ENCODE measurements at places on chromosomes 5 and 9.

DNA sequence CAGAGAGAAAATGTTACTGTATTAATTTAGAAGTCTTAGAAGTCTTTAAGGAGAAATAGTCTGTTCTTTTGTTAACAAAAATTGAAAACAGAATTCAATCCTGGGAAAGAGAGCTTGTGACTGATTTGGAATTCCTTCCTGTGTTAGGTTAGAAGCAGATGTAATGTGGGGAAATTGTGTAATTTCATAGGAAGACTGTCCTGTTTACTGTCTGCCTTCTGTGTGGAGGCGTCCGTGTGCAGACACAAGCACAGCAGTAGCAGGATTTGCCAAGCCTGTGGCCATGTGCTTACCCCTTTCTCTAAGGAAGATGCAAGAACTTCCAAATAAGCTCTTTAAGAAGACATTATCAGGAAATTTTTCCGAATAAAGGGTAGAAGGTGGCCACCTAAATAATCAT lies 36.7 kb upstream of the F2R start:
- DNase-seq = no peak

GRCh38 chr5:23367874-23368273 lies 139.5 kb upstream of the PRDM9 start:
- DNase-seq = no peak

DNA sequence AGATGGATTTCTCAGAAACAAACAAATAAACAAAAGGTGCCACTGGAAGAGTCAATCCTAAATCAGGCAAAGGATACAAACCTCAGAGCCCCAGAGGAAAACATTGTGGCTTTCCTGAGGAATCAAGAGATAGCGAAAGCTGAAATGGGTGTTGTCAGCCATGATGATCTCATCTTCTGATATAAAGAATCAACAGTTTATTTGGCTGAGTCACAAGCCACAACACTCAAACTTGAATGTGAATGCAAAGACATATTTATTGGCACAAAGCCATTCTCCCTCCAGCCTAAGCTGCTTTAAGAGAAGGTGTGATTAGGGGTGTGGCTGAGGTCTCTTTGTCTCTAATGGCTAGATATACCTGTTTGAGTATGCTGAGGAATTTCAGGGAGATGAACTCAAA lies 73.3 kb upstream of the NREP start:
- DNase-seq = no peak

DNA sequence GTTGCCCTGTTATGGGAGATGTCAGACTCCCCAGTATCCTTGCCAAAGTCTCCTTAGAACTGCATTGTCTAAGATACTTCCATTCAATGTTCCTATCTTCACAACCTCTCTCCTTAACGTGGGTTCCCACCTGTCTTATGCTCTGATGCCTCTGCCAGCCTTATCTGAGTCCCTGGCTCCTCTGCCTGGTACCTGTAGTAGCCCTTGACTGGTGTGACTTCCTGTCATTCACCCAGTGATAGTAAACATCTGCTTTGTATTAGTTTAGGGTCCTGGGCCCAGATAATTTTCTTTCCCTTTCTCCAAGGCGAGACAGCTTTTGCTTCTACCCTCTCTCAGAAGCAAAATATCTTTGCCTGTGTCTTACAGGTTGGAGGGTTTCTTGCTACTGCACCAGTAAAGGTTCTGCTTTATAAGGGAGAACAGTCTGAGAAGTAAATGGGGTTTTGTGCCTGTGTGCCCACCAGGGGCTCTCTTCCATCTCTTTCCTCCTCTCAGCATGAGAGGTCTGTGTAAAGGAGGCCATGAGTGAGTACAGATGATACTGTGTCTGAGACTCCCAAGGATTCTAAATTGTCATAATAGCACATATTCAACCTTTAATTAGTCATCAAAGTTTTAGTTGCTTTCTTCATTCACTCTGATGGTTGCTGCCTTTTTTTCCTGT lies 220.8 kb downstream of the PRR16 start:
- no peak for DNase-seq

DNA sequence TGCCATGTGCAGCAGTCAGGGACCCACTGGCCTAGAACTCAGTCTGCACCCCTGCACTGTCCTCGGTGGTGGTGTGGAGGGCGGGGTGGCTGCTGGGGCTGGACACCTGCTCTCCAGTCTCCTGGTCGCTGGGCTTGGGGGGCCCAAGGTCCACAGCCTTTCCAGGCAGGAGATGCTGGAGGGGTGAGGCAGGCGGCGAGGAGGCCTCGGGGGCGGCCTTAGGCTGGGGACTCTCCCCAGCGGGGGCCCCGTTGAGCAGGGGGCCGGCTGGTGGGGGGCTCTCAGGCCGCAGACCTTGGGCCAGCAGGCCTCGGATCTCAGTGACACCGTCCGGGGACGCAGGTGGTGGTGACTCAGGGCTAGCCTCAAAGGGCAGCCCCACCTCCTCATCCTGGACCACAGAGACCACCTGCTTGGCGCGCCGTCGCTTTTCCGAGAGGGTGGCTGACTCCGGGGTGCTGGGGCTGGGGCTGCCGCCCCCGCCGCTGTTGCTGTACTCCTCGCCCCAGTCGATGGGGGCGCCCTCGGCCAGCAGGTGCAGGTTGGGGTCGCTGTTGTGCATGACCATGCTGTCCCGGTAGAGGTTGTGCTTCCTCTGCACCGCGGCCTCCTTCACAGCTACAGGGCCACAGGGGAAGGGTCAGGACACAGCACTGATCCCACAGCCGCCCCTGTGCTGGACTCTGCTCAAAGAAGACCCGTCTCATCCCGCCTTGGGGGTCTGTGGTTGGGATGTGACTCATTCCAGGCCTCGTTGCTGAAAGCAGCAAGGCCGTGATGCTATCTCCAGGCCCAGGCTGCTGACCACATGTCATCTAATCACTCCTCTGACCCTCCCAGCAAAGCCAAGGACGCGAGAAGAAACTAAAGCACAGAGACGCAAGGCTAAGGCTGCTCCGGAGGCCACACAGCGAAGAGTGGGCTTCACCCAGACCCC lies 55.8 kb downstream of the LRSAM1 start:
- DNase-seq = no peak

DNA sequence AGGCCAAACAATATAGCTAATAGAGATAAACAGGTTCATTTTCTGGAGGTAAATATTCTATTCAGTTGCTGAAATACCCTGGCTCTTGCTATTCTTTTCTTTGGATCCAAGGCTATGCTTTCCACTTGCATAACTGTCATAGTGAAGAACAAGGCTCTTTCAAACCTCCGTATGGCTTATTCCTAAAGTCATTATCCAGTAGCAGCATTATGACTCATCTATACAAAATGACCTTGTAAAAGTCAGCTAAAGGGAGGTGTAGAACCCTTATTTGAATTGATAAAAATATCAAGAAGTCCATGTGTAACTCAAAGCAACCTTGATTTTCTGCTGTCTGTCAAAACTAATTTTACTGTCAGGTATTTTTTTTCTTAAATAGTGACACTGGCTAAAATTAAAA lies 447.8 kb downstream of the PLK2 start:
- DNase-seq = no peak

GRCh38 chr5:82982846-82983245 lies 94.3 kb downstream of the TMEM167A start:
- DNase-seq = no peak

DNA sequence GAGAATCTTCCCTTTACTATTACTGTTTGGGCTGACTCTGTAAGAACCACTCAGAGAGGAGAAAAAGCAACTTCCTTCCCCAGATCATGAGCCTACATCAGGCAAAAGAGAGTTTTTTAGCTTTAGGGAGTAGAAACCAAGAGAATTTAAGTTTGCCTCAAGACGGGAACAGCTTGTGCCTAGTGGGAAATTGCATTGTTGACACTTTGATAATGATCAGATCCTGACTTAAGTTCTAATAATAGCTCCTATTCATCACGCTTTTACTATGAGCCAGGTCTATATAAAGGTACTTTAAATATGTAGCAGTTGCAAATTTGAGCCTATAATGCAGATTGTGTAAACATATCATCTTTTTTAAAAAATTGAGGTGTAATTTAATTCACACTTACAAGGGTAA lies 298.2 kb downstream of the MAN2A1 start:
- no peak for DNase-seq

DNA sequence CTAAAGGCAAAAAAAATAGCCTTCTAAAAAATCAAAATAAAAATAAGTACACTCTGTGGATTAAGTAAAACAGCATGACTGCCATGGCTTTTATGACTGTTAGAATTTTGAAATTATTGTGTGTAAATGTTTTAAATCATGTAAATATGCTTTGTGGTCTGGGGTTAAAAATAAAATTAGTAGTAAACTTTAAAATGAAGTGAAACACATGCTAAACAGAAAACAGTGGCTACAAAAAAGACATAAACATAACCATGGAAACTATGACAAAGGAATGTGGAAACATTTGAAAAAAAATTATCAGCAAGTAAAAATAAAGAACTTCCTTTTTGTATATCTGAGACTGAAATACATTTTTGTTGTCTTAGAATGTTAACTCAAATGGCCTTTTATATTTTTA lies 134.5 kb upstream of the SPEF2 start:
- no peak for DNase-seq

DNA sequence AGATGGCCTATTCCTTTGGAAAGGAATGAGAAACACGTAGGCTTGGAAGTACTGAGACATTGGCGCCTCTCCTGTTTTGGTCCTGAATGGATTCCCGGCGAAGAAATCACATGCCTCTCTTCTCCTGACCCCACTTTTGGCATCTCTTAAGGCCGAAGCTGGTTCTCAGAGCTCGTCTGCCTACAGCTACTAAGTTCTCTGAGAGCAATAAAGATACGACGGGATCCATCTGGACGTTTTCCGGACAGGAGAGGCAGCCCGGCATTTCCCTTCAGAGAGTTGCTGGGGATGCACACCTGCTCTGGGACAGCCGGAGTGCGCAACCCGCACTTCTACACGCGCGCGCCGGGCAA lies 336.8 kb upstream of the PUM3 start:
- DNase-seq = no peak

DNA sequence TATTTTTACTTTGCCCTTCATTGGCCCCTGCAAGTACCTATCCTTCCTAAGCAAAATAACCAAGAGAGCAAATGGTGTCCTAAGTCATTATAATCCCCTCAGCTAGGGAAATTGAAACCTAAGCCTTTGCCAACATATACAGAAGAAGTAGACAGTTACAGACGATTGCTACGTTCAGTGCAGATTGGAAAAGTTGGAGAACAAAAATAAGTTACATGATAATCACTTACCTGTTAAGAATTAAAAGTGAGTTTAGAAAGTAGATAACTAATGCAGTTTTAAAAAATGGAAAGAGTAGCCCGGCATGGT lies 244.8 kb downstream of the MPDZ start:
- no peak for DNase-seq

DNA sequence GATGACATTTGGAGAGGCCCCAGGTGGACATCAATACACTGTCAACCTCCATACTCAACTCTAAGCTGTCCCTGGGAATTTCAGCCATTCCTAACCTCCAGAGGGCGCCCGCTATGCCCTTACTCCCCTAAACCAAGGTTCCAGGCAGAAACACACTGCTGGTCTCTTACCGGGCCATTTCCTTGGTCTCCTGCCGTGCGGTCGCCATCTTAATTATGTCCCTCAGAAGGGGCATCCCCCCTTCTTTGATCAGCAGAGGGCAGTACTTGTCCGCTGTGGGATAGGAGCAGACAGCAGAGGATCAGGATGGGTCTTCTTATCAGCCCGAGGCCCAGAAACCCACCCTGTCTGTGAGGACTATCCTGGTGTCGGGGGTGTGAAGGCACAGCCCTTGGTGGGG lies 9.3 kb upstream of the ZDHHC12 start:
- DNase-seq = no peak

DNA sequence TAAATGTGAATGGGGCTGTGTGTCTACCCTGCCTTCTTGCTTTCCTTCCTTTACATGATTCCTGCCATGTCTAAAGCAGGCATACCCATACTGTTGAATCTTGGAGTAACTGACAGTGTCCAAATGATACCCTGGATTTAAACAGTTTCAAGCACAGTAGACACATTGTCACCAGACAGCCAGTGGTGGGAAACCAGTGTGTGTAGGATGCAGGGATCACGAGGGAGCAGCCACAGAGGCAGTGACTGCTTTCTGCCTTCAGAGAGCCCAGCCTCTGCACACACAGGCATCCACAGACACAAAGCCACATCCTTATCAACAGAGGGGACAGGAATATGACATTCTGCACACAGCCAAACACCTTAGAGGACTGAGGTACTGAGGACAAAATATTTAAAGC lies 184.2 kb upstream of the TBCA start:
- no peak for DNase-seq

DNA sequence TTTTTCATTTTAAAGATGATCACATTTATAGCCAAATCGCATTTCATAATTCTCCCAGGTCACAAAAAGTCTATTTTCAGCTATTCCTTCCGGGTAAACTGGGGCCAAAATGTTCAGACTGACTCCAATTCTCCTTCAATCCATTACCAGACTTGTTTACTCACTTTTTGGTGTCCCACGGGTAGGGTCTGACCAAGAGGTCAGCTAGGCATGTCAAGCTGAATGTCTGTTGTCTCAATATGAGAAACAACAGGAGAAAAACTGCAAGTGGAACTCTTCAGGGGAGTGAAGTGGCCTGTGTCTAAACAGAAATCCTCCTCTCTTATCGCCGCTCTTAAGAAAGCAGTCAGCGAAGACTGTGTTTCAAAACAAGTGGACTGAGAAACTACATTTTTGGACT lies 171.3 kb downstream of the APBA1 start:
- DNase-seq = no peak

DNA sequence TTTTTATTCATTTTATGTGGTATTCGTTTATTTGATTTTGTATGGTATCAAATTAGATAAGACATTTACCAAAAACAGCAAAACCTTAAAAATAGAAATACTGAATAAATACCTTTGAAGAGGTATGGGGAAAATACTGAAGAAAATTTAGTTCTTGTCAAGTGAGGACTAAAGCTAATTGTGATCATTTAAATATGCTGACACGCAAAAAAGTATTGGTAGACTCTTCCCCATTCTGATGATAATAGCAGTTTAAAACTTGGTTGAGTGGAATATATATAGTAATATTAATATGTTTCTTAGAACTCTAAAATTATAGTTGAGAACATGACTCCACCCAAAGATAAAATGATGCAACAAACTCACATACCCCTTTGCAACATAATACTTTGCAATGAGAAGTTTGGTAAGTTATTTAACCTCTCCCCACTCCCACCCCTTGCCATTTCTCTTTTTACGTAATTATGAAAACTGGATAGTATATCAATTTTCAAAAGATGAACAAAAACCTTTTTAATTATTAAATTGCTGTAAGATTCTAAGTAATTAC lies 30.1 kb upstream of the SNX24 start:
- DNase-seq = no peak

DNA sequence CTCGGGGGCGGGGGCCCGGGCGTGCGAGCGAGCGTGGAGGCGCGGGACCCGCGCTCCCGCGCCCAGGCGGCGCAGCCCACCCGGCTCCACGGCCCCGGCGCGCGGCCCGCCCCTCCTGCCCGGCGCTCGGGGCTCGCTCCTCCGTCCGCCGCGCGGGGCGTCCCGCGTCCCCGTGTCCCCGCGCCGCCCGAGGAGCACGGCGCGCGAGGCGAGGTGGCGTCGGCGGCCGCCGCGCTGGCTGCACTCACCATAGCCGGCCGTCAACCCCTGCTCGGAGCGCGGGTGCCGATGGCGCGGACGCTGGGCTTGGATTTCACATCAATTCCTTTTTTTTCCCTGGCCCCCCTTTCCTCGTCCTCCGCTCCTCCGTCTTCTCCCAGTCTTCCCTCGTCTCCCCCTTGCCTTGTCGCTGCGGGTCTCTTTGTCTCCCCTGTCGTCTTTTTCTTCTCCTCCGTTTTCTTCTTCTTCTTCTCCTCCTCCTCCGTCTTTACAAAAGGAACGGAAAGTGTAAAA lies 494 bp downstream of the PTCH1 start:
- no peak for DNase-seq

Data from NCI-H1436 (cell line).